Upper lobe of right lung (tissue), 1 donor: ENCODE measurements at places on chromosomes 3 and 15. TPM values are rescaled to one million over a fixed set of nuclear protein-coding genes. Genes with fewer than 3 reads are reported as not detected.

The TTLL13 gene
- not detected for total RNA-seq

The RAD51 gene
- 0.98 TPM for total RNA-seq

- DNase-seq: no peak
Observed at GRCh38 chr3:58349792-58350626, 17.3 kb downstream of the PXK start.

- no peak for DNase-seq
Observed at GRCh38 chr15:58252586-58253323, 114.6 kb downstream of the AQP9 start.

DNA sequence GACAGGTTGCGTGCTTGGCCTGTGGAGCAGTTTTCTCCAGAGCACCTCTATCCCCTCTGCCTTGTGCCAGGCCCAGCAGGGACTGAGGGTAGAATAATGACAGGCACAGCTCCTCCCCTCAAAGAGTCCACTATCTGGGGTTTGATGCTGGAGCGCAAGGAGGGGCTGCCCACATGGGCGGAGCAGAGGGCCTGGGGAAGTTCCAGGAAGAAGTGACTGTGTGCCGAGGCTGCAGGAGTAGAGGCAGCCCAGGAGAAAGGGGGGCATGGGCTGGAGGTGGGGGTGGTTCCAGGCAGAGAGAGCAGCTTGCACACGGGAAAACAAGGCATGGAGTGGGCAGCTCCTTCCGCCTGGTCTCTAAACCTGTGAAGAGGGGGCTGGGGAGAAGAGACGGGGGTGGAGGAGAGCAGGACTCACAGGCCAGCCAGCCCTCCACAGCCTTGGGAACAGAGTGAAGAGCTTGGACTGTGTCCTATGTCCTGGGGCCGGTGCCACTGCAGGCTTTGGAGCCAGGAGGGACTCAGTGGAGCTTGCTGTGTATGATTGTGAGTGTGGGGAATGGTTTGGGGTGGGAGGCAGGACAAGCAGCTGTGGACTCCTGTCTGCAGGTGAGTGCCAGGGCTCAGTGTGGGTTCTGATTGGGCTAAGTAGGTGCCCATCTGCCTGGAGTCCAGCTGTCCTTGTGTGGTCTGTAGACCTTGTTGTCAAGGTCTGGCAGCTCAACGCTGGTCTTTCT lies 48.1 kb downstream of the APBA2 start:
- DNase-seq: no peak

DNA sequence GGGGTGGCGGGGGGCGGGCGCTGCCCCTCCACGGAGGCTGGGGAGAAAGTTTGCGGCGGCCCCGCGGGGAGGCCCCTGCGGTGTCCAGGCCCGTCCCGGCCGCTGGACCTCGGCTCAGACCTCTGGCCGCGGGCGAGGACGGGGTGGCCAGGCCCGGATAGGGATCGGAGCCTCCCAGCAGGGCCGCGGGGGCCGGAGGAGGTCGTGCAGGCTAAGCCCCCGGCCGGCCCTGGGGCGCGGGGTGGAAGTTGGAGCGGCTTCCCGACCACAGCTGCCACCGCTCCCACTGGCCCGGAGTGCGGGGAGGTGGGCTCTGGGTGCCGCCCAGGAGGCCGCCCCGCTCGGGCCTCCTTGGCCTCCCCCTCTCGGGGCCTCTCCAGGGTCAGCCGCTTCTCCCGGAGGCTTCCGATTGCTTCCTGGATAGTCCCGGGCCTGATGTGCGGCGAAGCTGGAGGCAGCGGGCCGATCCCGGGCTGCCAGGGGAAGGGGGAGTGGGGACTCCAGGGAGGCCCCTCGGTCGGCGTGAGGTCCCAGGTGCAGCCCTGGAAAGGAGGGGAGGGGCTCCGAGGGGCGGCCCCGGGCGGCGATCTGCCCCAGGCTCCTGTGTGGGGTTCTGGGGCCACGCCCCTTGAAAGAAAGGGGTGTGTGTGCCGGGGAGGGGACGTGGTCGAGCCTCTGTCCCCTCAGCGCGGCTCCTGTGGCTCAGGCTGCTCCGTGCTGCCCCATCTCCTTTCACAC lies 907 bp downstream of the PLXNA1 start:
- DNase-seq: peak; percentile 74

DNA sequence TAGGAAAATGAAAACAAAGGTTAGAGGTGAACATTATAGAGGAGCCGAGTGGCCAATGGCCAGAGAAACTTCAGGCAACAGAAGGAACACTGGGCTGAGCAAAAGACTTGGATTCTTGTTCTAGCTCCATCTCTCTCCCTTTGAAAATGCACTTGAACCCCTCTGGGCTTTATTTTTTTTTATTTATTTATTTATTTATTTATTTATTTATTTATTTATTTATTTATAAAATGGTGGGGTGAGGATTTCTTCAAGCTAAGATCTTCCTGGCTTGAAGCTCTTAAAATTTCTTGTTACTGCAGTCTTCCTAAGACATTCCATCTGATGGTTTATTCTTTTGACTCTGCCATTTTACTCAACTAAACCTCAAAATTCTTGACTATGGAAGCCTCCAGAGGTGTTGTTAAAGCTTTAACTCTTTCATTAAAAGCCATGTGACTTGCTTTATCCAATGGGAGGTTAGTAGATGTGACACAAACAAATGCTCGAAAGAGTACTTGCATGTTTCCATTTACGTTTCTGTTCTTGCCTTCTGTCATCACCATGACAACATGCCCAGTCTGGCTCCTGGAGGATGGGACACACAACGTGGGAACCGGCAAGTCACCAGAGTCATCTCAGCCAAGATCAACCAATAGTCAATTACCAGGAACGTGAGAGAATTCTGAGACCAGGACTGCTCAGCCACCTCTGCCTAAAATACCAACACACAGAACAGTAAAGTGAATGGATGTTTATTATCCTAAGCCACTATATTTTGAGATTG lies 325.2 kb upstream of the CTNNB1 start:
- no peak for DNase-seq
